ENCODE measurements at places on chromosomes 2 and 18. TPM values are rescaled to one million over a fixed set of nuclear protein-coding genes. Genes with fewer than 3 reads are reported as not detected.

- no peaks in the 10 kb centered on the region for H3K36me3 ChIP-seq
- H3K4me3 ChIP-seq = peak overlapping the region; percentile 63
Measured at GRCh38 chr2:47569658-47570475, 166.9 kb downstream of the MSH2 start.

DNA sequence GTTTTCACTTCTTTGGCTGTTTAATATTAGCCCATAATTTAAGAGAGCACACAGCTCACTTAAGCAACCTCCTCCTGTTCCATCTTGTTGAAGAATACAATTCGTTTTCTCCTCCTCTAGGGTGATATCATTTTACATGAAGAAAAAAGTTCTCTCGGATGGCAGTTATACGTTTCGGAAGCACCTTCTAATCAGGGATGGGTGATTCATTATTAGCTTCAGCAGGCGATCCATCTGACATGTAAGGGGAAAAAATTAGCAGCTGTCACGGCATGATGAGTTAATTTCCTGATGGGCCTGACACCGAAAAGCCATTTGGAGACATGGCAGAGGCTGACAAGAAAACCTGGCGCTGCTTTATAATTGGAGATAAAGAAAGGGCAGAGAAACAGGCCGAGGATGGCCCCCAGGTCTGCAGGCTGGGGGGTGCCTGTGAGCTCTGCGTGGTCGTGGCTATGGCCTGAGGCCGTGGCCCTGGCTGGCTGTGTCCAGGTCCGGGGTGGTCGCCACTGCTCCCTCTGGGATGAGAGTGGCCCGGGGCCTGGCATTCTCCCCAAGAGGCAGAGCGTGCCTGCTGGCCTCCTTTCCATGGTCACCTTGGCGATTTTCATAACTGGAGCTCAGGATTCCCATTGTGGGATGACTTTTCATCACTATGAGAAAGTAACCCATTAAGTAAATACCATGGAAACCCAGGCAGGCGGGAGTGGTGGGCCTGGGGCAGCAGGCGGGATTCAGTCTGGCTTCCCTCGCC is 140.1 kb downstream of the PTGR3 start:
- DNase-seq = no peak
- H3K27ac ChIP-seq = no peak overlapping the region
- no peak overlapping the region for H3K4me3 ChIP-seq
- no peaks in the 10 kb centered on the region for H3K27me3 ChIP-seq
- H3K4me1 ChIP-seq = peaks cover 28% of the 10 kb centered on the region
- peaks cover 8% of the 10 kb centered on the region for H3K36me3 ChIP-seq

- no peaks in the 10 kb centered on the region for H3K36me3 ChIP-seq
- H3K4me3 ChIP-seq = no peak overlapping the region
- DNase-seq = no peak
- no peak overlapping the region for H3K27ac ChIP-seq
Measured at GRCh38 chr2:34738691-34739090, 1139.6 kb upstream of the FAM98A start.

GRCh38 chr2:183037553-183038340 is 510 bp downstream of the NCKAP1 start:
- peaks cover 24% of the 10 kb centered on the region for H3K4me1 ChIP-seq
- peak overlapping the region; percentile 73 for H3K4me3 ChIP-seq
- H3K27me3 ChIP-seq = peaks cover 62% of the 10 kb centered on the region
- H3K36me3 ChIP-seq = no peaks in the 10 kb centered on the region

GRCh38 chr18:27847412-27847811 is 329.5 kb downstream of the CDH2 start:
- DNase-seq = no peak
- H3K4me3 ChIP-seq = no peak overlapping the region
- no peaks in the 10 kb centered on the region for H3K4me1 ChIP-seq
- no peaks in the 10 kb centered on the region for H3K27me3 ChIP-seq
- no peaks in the 10 kb centered on the region for H3K36me3 ChIP-seq
- no peak overlapping the region for H3K27ac ChIP-seq

DNA sequence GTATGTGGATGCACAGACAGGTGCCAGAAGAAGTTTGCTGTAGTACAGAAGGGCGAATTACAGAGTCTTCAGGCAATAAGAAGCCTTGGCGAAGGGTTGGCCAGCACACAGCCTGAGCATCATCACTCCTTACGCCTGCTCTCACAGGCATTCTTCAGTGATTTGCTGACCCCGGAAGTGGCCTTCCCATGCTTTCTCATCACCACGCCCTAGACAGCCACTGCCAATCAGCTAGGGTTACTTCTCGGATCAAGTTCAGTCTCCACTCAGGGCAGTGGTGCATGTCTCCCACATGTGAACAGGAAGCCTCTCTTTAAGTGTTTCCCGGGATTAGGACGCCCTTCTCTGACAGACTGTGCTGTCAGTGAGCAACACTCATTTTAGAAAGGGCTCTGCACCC is 81.8 kb downstream of the C1QL2 start:
- DNase-seq = no peak
- no peak overlapping the region for H3K4me3 ChIP-seq
- H3K27ac ChIP-seq = no peak overlapping the region
- no peaks in the 10 kb centered on the region for H3K4me1 ChIP-seq
- no peaks in the 10 kb centered on the region for H3K36me3 ChIP-seq

- no peaks in the 10 kb centered on the region for H3K4me1 ChIP-seq
- no peak overlapping the region for H3K27ac ChIP-seq
- no peak overlapping the region for H3K4me3 ChIP-seq
- no peaks in the 10 kb centered on the region for H3K36me3 ChIP-seq
Measured at GRCh38 chr2:137181370-137181769, 416.0 kb downstream of the THSD7B start.

DNA sequence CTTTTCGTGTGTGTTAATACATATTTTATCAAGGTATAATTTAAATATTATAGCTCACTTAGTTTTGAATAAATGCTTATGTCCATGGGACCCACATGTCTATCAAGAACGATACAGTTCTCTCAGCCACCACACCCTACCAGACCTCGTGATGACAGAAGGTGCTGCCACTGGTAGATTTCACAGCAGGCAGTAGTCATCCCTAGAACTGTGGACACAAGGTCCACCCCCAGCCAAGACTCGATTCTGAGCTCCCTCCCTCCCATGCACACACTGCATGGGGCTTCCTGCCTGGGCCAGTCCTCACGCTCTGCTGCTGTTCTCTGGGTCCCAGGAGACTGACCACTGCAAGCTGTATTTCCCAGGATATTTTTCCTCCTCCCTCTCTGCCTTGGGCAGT is 26.5 kb upstream of the CREB1 start:
- peaks cover 61% of the 10 kb centered on the region for H3K4me1 ChIP-seq
- no peak overlapping the region for H3K4me3 ChIP-seq
- DNase-seq = peak; percentile 44
- H3K27ac ChIP-seq = no peak overlapping the region
- H3K36me3 ChIP-seq = no peaks in the 10 kb centered on the region

- no peaks in the 10 kb centered on the region for H3K4me1 ChIP-seq
- no peaks in the 10 kb centered on the region for H3K36me3 ChIP-seq
- H3K27ac ChIP-seq = no peak overlapping the region
- peak; percentile 6 for DNase-seq
- peak overlapping the region; percentile 24 for H3K4me3 ChIP-seq
Measured at GRCh38 chr2:20223407-20224163, 1.3 kb downstream of the SDC1 start.

DNA sequence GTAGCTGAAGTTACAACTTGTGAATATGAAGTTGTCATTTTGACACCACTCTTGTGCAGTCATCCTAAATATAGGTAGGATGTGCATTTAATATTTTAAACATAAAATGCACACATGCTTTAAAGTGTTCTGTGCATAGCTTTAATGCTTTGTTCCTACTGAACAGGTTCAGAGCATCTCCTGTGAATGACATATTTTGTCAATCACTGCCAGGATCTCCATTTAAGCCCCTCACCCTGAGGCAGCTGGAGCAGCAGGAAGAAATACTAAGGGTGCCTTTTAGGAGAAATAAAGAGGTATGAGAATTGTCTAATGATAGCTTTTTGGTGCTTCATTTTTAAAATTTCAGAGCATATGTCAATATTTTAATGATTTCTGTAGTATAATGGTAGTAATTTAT is 14.7 kb downstream of the ERLEC1 start:
- no peak for DNase-seq
- no peaks in the 10 kb centered on the region for H3K27me3 ChIP-seq
- no peak overlapping the region for H3K4me3 ChIP-seq
- no peaks in the 10 kb centered on the region for H3K4me1 ChIP-seq
- peaks cover 20% of the 10 kb centered on the region for H3K36me3 ChIP-seq
- no peak overlapping the region for H3K27ac ChIP-seq

DNA sequence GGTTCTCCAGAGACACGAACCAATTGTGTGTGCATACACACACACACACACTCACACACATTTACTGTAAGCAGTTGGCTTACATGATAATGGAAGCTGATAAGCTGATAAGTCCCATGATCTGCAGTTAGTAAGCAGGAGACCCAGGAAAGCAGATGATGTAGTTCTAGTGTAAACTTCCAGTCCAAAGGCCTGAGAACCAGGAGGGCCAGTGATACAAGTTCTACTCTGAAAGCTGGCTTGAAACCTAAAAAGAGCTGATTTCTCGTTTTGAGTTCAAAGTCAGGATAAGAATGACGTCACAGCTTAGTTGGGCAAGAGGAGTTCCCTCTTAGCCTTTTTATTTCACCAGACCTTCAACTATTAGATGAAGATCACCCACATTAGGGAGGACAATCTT is 558.8 kb upstream of the PIK3C3 start:
- no peaks in the 10 kb centered on the region for H3K27me3 ChIP-seq
- no peak for DNase-seq
- H3K27ac ChIP-seq = no peak overlapping the region
- H3K4me3 ChIP-seq = no peak overlapping the region

DNA sequence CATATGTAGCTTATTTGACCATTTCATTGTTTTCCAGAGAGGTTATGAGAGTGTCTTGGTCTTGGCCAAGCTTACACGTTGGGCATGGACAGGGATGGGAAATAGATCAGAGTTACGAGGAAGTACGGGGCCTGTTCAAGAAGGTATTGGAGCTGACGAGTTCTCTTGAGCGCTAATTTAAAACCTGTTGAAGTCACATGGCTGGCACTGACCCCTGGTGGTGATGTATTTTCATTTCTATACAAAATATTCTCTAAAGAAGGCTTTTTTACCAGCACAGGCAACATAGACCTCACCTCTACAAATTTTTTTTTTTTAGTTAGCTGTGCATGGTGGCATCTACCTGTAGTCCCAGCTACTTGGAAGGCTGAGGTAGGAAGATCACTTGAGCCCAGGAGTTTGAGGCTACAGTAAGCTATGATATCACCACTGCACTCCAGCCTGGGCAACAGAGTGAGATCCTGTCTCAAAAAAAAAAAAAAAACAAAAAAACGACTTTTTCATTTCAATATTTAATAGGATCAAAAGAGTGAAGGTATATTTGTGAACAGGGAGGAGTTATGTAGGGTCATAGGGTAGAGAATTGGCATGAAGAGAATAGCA is 19.6 kb downstream of the UGP2 start:
- no peak overlapping the region for H3K4me3 ChIP-seq
- no peaks in the 10 kb centered on the region for H3K27me3 ChIP-seq
- DNase-seq = peak; percentile 74
- H3K27ac ChIP-seq = no peak overlapping the region

GRCh38 chr2:164388511-164388910 is 232.8 kb downstream of the GRB14 start:
- no peak overlapping the region for H3K4me3 ChIP-seq
- H3K36me3 ChIP-seq = no peaks in the 10 kb centered on the region
- DNase-seq = no peak
- no peaks in the 10 kb centered on the region for H3K27me3 ChIP-seq

- peak overlapping the region; percentile 21 for H3K4me3 ChIP-seq
- peak overlapping the region; percentile 81 for H3K27ac ChIP-seq
- H3K27me3 ChIP-seq = no peaks in the 10 kb centered on the region
- peak; percentile 67 for DNase-seq
- peaks cover 14% of the 10 kb centered on the region for H3K36me3 ChIP-seq
Measured at GRCh38 chr2:178514664-178515063, 34.4 kb downstream of the PLEKHA3 start.

- H3K27me3 ChIP-seq = no peaks in the 10 kb centered on the region
- H3K27ac ChIP-seq = no peak overlapping the region
- no peak overlapping the region for H3K4me3 ChIP-seq
- no peaks in the 10 kb centered on the region for H3K36me3 ChIP-seq
- DNase-seq = no peak
- no peaks in the 10 kb centered on the region for H3K4me1 ChIP-seq
Measured at GRCh38 chr2:129866391-129866790, 113.1 kb upstream of the RAB6C start.

DNA sequence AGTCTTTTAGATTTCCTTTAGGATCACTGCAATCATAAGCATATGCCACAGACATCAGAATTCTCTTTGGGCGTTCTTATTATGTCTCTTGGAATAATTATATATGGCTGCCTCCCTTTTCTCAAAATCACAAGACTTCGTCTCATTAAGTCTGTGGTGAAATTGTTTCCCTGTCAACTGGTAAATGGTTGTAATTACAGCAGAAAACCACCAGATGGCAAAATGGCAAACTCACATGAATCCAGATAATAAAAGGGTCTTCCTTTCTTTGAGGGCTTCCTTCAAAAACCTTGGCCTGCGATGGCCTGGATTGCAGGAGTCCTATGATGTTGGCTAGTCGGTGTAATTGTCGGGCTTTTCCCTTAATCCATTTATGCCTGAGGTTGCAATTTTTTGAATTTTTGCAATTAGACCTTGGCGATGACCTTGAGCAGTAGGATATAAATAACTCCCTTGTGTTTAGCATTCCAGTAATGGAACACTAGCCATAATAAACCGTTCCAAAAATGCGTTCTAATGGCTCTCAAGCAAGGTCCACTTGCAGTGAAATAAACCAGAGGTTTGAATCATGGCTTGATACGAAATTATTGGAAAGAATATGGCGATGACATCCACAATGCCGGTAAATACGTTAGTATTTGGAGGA is 656.4 kb downstream of the MBD2 start:
- H3K36me3 ChIP-seq = no peaks in the 10 kb centered on the region
- H3K4me1 ChIP-seq = no peaks in the 10 kb centered on the region
- no peak overlapping the region for H3K27ac ChIP-seq
- peak; percentile 1 for DNase-seq
- no peaks in the 10 kb centered on the region for H3K27me3 ChIP-seq

CRYGD gene
- total RNA-seq = not detected

EFR3B gene
- 0.16 TPM for total RNA-seq

CAPN14 gene
- 0.59 TPM for total RNA-seq

COL4A4 gene
- not detected for total RNA-seq

REG1B gene
- not detected for total RNA-seq

OTX1 gene
- total RNA-seq = not detected

ANKRD62 gene
- not detected for total RNA-seq

SCYGR4 gene
- total RNA-seq = not detected

ABCB11 gene
- total RNA-seq = not detected

MEP1B gene
- total RNA-seq = not detected

BMP10 gene
- not detected for total RNA-seq

RNF144A gene
- total RNA-seq = 32.6 TPM

Measured in activated CD8-positive, alpha-beta T cell treated with anti-CD3 and anti-CD28 coated beads for 36 hours (primary cell).